HCEC 1CT (cell line): ENCODE measurements at places on chromosomes 12 and 14.

GRCh38 chr14:56172571-56172971 lies 54.4 kb downstream of the PELI2 start:
- DNase-seq: peak; percentile 79

GRCh38 chr14:96103560-96104460 lies 64.6 kb downstream of the C14orf132 start:
- DNase-seq: no peak

GRCh38 chr14:106845286-106846087 lies 1319.1 kb downstream of the TMEM121 start:
- peak; percentile 9 for DNase-seq

DNA sequence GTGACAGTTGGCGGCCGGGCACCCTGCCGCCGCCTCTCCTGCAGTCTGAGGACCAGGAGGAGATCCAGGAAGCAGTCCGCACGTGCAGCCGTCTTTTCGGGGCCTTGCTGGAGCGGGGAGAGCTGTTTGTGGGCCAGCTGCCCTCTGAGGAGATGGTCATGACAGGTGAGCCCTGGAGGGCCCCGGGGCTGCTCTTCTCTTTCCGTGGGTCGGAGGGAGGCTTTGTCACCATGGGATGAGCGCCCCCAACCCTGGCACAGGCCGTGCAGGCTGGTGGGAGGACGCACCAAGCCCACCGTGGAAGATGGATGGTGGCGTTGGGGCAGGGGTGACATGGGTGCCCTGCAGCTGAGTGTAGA lies 532 bp downstream of the NOC4L start:
- DNase-seq: no peak

GRCh38 chr14:92847749-92848148 lies 53.6 kb downstream of the GOLGA5 start:
- DNase-seq: no peak

GRCh38 chr12:115941362-115941761 lies 336.1 kb downstream of the MED13L start:
- DNase-seq: no peak

DNA sequence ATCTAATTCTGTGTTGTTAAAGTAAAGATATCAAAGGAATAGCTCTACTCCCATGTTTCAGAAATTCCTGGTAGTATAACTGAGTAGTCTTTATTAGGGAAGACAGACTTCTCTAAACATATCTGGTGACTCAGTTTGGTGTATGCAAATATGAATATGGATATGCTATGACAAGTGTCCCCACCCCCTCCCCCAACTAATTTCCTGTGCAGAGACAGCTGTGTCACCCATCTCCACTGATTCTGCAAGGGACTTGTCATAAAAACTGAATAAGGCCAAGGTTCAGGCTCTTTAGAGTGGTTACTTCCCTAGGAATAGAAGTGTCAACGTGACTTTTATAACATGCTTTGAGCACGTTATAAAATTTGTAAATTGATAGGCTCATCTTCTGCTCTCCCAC lies 429.1 kb downstream of the DAD1 start:
- no peak for DNase-seq

DNA sequence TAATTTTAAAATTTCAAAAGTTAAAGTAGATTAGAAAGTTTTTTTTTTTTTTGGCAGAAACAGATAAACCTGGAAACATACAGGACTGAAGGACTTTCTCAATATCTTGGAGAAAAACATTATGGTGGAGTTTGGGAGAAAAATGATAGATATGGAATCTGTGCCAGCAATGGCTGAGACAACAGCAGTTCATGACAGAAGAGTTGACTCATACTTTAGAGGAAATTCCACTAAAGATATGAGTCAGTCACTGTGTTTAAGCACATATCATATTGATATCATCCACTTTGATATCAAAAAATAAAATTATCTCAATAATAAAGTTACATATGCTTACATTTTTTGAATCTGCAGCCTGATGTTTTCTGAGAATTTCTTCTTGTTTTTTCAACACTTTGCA lies 193.9 kb upstream of the OR4E1 start:
- peak; percentile 51 for DNase-seq

- DNase-seq: no peak
Measured at GRCh38 chr14:63027719-63028118, 17.5 kb downstream of the KCNH5 start.

DNA sequence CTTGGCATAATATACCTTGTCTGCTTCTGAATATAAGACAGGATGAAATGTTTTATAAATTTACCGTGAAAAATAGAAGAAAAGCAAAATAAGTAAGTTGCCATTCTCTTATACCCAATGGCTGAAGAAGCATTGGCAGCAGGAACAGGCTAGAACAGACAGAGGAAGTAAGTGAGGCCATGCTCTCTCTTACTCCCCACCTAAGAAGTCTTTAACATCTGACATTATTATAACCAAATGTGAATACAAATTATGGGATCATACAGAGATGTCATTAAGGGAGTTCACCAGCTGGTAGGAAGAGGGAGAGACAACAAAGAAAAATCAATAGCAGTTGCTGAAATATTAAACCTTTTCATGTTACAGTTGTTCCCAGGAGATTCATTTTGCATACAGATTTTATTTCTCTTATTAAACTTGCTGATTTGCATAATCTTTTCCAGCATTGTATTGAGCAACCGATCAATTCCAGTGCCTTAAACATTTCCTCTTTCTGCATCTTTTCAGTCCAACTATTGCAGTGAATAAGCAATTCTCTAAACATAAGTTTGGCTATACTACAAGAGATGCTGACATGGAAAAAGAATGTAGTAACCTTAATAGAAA lies 270.6 kb downstream of the SLC6A15 start:
- DNase-seq: no peak

GRCh38 chr12:76284816-76285750 lies 63.1 kb downstream of the BBS10 start:
- peak; percentile 81 for DNase-seq

GRCh38 chr12:12273291-12273957 lies 6.6 kb upstream of the LRP6 start:
- DNase-seq: no peak

- peak; percentile 41 for DNase-seq
Measured at GRCh38 chr14:53409969-53410368, 256.8 kb upstream of the DDHD1 start.

DNA sequence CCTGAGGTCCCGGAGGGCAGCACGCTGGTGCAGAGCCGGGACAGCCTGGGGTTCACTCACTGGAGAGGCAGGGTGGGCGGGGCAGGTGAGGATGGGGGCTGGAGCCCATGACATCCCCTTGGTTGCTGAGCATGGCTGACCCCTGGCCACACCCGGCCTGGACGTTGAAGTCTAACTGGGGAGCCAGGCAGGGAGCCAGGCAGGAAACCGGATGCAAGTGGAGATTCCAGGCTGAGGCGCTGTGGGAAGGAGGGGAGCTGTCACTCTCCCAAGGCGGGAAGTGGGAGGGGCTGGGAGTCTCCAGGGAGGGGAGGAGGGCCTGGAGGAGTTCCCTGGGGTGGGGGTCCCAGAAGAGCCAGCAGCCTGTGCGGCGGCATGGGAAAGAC lies 7.7 kb upstream of the INF2 start:
- DNase-seq: peak; percentile 83

DNA sequence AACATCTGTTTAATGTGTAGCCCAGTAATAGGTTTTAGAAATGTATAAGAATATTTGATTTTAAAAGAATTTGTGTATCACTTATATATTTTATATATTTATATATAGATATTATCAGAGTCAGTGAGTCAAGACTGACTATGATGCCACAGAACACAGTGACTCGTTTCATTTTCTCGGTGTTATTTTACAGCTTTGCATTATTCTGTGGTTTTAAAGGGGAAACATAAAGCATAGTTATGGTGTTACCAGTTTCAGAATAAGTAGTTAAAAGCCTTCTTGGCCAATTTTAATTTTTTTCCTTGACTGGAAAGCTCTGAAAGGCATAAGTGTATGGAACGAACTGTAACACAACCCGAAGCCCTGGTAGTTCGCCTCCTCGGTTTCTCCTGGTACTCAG lies 91.0 kb downstream of the GRIP1 start:
- DNase-seq: peak; percentile 2

DNA sequence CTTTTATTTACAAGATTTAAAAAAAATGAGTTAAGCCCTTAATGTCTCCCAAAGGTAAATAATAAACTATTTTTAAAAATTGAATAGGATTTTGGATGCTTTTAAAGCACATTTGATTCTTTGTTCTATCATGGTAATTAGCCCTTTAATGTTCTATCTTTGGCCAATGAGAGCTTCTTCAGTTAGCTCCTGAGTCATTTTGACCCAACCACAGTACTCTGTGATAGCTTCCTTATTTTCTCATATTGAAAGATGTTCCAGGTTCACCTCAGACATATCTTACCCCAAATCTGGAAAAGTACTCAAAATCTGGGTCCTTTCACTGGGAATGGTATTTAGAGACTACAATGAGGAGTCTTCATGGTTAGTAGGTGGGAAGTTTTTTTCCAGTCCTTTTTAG lies 98.0 kb downstream of the MYRFL start:
- no peak for DNase-seq

GRCh38 chr14:85263916-85264675 lies 265.8 kb upstream of the FLRT2 start:
- no peak for DNase-seq

- no peak for DNase-seq
Measured at GRCh38 chr14:80607430-80608190, 333.9 kb downstream of the CEP128 start.

DNA sequence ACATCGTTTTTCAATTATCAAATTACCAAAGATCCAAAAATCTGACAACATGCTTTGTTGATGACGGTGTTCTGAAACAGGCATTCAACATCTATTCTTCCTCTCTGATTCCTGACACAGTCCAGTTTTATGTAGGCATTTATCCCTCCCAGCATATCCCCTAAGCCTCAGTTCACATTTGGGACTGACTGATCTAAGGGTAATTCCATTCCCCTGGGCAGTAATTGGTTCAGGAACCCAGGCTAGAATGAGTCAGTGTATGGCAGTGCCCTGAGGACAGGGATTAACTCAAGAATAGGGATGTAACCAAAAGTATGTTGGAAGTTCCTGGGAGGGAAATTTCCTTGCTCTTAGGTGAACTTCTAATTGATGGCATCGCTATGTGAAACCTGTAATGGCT lies 10.3 kb upstream of the PCNX1 start:
- peak; percentile 24 for DNase-seq

DNA sequence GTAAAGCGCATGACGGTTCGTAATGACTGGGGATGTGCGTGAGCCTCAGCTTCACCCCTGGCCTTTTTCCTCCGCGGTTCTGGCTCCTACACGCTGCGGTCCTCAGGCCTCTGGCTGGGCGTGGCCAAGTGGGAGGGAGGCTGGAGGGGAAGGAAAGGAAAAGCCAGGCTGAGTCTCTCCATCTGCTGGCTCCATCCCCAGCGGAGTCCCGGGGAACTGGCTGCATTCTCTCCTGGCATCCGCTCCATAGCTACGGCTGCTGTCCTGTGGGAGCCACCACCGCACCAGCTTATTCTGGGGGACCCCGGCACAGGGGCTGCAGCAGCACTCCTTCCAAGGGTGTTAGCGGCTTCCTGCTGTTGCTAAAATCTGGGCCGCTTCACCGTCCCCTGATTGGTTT lies 68.2 kb upstream of the SLC24A4 start:
- peak; percentile 32 for DNase-seq
